ENCODE measurements at places on chromosomes 11 and 22.
A peak's percentile ranks its signal among the peaks of the same experiment; 100 is the strongest.

DNA sequence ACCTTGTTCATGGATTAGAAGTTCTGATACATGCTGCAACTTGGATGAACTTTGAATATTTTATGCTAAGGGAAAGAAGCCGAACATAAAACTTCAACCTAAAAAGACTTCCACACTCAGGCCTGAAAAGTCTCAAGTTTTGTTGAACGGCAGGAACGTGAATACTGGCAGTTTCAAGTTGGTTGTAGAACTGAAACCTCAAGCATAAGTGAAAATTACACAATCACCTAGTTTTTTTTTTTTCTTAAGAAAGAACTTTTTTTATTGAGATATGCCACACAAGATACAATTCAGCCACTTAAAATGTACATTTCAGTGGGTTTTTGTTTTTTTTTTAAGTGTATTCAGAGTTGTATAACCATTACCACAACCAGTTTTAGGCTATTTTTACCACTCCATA, 50.8 kb upstream of the ADORA2A start:
- no peak for DNase-seq

DNA sequence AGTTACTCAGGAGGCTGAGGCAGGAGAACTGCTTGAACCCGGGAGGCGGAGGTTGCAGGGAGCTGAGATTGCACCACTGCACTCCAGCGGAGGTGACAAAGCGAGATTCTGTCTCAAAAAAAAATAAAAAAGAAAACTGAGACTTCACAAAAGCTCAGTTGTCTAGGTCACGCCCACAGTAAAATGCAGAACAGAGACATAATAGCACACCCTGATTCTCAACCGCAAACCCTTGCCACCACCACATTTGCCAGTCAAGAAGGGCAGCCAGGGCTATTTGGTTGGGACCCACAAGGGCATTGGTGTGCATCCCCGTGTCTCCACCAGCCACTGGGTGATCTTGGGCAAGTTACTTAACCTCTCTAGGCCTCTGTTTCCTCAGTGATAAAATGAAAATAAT, 25.4 kb downstream of the CREB3L1 start:
- no peak for DNase-seq

DNA sequence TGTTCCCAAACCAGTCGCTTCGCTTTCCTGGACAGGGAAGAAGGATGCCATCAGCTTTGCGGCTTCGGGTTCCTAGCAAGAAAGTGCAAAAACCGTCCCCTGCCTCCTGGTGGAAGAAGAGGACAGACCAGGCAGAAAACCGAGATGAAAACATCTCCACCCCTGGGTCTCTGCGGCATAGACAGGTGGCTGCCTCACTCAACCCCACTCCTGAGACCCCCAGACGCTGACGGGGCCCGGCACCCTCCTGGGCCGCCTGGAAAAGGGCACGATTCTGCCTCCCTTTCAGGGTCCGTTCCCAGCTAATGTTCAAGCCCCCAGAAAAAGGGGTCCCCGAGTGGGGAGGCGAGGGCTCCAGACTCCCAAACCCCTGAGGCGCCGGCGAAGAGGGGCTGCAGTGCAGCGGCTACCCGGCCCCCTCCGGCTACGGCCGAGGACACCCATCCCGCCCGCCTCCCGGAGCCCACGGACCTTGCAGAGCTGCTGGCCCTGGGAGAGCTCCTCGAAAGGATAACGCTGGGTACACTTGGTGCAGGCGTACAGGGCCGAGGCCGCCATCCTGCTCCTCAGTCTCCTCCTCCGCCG, 569 bp downstream of the FAM76B start:
- DNase-seq: peak; percentile 83

GRCh38 chr11:129455101-129455500, 79.5 kb downstream of the BARX2 start:
- DNase-seq: no peak

GRCh38 chr11:68954836-68955606, 25.8 kb downstream of the MRGPRD start:
- DNase-seq: no peak

DNA sequence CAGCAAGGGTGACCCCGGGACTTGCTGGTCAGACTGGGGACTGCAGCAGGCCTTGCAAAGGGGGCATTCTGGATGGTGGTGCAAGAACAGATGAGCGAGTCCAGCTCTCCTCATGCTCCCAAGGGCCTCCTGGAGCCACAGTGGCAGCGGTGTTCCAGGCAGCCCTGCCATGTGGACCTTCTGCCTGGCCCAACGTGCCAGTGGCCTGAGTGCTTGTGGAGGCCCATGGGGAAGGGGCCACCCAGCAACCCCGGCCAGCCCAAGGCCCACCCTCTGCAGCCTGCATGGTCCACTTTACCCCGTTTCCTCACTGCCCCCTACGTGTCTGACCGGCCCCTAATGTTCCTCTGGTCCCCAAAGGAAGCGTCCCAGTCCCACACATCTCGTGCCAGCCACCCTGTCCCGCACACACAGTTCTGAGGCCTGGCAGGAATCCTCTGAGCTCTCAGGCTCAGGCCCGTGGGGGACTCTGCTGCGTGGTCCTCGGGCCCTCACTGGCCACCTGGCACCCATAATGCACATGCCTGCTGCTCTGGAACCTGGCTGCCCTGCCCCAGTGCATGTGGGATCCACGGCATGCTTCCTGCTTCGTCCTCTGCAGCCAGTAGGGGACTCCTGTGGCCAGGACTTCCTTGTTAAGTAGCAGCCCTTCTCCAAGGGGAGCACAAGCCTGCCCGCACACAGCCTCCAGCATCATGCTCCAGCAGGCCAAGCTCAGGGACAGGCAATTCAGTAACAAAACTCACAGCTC, 85.5 kb downstream of the DGCR2 start:
- DNase-seq: no peak

- DNase-seq: no peak
These were observed 149.4 kb upstream of the NCAM1 start for GRCh38 chr11:112811783-112812182.

GRCh38 chr22:27597703-27598444, 203.7 kb downstream of the MN1 start:
- peak; percentile 33 for DNase-seq

GRCh38 chr11:14022821-14023220, 60.3 kb downstream of the SPON1 start:
- no peak for DNase-seq

DNA sequence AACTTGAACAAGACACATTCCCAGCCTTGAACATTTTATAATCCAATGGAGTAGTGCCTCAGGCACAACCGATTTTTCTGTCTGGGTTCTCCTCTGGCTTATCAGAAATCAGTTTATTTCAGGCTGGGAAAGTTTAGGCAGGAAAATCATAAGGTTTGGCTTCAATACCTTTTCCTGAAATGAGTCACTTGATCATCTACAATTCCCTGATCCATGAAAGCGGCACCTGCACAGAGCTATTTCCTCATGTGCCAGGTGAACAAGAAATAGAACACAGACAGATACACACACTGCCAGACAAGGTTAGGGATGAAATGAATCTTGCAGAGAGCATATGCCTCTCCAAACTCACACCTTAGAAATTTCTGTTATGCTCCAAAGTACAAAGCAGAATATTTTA, 106.7 kb upstream of the OR9G4 start:
- DNase-seq: no peak

- DNase-seq: peak; percentile 12
These were observed 96.2 kb downstream of the TSPAN18 start for GRCh38 chr11:44823006-44823405.

DNA sequence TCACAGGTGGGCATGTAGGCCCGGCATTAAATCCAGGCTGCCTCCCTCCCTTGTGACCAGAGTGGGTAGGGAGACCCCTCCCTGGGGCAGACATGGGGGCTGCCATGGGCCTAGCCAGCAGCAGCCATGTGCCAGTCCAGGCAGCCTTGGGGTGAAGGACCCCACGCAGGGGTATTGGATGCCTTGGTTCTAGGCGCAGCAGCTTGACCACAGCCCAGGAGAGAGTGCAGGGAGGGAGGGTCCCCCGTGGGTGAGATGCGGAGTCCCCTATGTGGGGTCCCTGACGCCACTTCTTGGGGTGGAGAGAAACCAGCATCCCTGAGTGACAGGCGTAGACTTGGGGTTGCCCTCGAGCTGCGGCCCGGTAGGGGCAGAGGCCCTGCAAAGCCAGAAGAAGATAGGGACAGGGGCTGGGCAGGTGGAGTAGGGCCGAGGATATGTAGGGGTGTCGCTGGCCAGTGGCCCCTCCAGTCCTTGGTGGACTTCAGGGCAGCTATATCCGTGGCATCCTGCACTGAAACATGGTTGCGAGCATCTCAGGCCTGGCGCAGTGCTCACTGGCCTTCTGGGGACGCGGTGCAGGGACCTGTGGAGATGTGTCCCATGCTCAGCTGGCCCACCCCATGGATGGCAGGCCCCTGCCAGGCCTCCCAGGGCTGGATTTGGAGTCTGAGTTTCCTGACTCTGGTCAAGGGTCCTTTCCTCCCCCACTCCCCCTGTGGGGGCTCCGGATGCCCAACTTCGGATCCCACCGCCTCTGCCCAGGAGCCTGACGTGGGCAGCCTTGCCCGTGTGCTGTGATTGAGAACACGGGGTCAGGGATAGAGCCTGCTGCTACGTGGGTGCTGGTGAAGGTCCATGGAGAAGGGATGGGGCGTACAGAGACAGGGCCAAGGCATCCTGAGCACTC, 1179.8 kb downstream of the BRD1 start:
- no peak for DNase-seq

GRCh38 chr11:29002816-29003215, 894.6 kb downstream of the METTL15 start:
- DNase-seq: no peak

DNA sequence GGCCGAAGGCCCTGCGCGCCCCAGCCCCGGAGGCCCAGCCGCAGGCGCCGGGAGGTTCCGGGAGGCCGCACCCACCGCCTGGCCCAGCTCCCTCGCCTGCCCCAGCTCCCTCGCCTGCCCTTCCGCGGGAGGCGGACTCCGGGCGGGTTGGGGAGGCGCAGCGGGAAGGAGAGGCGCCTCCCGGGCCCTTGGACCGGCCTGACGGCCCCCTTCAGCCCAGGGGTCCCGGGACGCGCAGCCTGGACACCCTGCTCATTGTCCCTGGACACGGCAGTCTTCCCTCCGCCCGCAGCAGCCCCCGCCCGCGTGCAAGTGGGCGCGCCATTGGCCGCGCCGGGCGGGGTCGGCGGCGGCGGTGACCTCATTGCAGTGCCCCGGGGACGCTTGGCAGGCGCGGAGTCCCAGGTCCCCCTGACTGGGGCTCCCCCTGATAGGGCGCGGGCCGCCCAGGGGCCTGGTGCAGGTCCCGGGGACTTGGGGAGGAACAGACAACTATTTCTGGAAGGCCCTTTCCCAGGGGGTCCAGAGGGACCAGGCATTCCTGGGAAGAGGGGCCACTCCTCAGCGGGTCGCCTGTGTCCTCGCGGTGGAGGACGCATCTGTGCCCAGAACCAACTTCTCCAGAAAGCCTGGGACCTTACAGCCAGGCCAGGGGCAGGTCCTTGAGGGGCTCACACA, 501 bp downstream of the CD151 start:
- no peak for DNase-seq

DNA sequence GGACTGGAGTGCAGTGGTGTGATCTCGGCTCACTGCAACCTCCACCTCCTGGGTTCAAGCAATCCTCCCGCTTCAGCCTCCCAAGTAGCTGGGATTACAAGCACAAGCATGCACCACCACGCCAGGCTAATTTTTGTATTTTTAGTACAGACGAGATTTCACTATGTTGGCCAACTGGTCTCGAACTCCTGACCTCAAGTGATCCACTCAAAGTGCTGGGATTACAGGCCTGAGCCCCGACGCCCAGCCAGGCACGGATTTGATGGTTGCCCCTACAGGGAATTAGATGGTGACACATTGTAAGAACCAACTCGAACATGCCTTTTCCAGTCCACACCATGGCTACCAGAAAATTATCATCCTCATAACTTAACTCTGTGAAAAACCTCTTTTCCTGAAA, 26.8 kb upstream of the RTL6 start:
- no peak for DNase-seq

GRCh38 chr11:15742626-15743519, 613.5 kb downstream of the SOX6 start:
- DNase-seq: no peak

DNA sequence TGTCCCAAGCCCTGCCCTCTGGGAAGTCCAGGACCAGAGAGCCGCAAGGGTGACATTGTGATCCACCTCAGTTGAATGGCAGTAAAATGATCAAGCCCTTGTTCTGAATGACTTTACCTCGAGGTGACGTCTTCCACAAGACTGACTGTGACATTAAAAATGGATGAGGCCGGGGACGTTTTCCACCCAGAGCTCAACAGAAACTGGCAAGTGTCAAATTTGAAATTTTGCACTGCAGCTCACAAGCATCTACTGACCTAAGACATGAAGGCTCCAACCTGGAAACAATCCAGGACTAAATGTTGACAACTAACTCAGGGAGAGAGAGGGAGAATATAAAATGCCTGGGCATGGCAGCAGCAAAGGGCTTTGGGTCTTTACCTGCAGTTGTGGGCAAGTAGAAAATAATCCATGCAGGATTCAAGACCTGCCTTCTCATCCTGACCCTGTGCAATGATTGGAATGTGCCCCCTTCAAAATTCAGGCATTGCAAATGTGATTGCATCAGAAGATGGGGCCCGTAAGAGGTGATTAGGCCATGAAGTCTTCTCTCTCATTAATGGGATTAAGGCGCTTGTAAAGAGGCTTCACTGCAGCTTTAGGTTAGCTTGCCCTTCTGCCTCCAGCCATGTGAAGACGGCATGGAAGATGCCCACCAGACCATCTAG, 33.6 kb upstream of the CLMP start:
- no peak for DNase-seq

GRCh38 chr22:48955351-48956311, 872.0 kb downstream of the BRD1 start:
- no peak for DNase-seq

DNA sequence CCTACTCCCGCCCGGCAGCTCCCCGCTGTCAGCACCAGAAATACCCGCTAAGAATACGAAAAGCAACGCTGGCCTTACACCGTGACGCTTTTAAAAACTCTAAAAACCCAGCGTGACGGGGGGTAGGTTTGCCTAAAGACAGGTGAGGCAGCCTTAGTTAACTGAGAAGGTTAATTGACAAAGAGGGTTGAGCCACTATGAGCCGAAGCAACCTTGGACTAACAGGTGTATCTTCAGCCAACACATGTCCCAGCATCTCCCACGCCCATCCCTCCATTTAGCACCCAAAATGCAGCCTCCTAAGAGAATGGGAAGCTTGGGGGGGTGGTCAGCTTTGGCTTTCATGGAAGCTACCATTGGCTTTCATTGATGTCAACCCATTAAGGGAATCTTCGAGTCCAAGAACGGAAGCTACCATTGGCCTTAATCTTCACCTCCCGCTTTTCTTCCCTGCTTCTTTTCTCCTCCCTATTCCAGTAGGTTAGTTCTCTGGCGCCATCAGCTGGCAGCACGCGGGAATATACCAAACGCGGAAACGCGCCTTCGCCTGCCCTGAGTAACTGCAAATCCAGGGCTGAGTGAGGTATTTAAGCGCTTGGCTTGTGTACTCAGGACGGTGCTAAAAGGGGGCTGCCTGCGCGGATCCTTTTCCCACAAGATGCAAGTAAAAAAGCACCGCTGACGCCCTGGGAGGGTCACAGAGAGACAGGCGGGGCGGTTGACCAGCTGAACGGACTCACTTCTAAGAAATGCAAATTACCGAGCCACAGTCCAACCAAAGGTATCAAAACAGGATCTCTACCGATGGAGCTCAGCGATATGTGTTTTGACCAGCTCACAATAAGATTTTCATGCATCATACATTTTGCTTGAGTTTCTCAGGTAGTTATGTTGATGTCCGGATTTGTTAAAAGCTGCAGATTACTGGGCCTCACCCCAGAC, 38.5 kb upstream of the GLYATL1 start:
- DNase-seq: peak; percentile 25

GRCh38 chr11:80239217-80239616, 798.4 kb upstream of the TENM4 start:
- no peak for DNase-seq

All from NAMALWA (cell line).